ENCODE measurements at places on chromosomes 1 and 21.

- DNase-seq: no peak
These were observed 41.5 kb downstream of the CHIA start for GRCh38 chr1:111332190-111332589.

DNA sequence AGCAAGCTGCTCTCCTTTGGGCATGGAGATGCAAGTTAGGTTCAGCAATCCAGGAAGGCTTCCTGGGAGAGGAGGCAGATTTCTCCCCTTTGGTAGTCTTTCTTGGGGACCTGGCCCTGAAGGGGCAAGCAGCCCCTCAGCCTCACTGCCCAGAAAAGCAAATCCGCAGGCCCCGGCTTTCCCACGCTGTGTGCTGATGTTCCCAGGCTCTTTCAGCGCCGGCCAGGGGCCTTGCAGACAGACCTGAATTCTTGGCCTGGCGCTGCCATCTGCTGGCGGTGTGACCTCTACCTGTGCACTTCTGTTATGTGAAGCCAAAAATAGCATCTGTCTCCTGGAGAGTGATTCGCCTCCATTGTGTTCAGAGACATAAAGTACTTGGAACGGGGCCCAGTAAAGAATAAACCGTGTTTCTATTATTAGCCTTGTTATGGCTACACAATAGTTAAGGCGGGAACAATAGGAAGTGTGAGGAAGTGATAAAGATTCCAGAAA, 64.8 kb downstream of the ALPL start:
- DNase-seq: no peak

- peak; percentile 49 for DNase-seq
These were observed 28.4 kb downstream of the CD48 start for GRCh38 chr1:160682983-160683865.

DNA sequence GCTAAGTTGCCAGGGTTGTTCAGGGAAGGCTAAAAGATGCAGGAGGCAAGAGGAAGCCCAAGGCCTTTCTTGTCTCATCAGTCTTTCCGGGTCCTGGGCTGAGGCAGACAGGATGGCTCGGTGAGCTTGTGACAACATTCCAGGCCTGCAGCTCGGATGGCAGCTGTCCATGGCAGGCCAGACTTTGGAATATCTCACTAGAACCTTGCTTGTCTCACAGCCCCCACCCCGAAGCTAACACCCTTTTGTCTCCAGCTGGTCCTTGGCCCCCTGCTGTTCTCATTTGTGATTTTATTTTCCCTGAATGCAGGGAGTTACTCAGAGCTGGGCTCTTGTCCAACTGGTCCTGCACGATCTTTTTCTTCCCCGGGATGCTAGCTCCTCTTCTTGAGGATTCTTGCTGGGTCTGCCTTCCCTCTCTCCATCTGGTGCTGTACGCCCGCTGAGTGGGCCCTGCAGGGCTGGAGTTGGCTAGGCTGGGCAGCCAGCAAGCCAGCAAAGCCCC, 477.2 kb upstream of the CAMK1G start:
- DNase-seq: no peak

- DNase-seq: no peak
These were observed 25.2 kb upstream of the TAL1 start for GRCh38 chr1:47257224-47257623.

DNA sequence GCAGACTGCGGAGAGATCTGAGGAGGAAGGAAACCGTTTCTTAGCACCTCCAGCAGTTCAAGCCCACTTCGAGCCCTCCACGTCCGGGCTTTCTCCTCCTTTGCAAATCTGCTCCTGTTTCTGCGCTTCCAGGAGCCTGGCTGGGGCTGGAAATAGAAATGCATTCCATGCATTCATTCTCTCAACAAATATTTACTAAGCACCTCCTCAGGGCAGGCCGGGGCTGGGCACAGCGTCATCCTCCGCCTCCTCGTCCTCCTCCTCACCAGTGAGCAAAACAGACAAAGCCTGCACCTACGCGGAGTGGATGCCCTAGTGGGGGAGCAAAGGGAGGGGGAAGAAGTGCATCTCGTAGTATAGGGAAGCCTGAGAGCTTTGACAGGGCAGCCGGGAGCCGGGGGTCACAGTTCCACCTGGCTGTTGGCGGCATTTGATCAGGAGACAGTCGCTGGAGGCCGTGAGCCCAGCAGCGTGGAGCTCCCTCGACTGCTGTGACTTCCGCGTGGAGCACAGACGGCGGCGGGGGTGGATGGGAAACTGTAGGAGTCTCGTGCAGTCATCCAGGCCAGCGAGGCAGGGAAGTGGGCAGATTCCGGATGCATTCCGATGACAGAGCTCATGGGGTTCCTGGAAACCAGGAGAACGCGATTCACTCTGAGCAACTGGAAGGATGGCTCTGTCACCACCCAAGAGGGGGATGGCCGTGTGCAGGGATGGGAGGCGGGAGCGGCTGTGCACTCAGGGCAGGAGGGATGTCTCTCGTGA, 93.5 kb downstream of the SIK1 start:
- DNase-seq: no peak

DNA sequence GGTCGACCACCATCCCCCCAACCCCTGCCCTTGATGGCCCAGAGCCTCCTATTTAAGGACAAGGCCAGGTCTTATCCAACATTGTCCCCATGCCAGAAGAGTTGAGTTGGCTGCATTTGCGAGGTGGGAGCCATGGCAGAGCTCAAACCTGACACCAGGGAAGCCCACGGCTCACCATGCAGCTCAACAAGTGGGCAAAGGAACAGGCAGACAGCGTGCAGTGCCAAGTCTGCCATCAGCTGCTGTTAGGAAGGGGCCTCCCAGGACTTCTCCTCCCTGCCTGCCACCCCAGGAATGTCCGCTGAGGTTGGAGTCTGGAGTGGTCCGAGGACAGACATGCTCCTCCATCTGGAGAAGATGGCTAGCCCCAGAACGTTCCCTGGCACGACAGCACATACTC, 19.9 kb downstream of the SLC45A3 start:
- DNase-seq: no peak

GRCh38 chr1:246437961-246438360, 69.1 kb downstream of the SMYD3 start:
- no peak for DNase-seq

DNA sequence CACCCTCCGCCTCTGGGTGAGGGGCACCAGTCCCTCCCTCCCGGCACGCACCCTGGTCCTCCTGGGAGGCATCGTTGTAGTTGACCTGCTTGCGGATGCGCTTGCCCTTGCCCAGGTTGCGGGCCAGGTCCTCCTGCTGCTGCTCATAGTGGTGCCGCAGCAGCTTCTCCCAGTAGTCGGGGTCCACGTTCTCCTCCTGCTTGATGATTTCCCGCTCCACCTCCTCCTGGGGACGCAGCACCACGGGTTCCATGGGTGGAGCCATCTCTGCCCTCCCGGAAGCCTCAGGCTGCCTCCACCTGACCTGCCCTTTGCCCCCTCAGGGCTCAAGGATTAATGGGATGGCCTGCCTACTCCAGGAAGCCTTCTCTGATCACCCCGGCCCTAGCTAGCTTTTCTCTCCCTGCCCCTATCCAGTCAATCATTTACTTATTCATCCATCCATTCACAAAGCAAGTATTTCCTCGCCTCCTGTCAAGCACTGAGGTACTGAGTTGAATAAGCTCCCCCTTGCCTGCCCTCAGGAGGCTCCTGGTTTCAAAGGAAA, 53.5 kb downstream of the CHD5 start:
- no peak for DNase-seq

DNA sequence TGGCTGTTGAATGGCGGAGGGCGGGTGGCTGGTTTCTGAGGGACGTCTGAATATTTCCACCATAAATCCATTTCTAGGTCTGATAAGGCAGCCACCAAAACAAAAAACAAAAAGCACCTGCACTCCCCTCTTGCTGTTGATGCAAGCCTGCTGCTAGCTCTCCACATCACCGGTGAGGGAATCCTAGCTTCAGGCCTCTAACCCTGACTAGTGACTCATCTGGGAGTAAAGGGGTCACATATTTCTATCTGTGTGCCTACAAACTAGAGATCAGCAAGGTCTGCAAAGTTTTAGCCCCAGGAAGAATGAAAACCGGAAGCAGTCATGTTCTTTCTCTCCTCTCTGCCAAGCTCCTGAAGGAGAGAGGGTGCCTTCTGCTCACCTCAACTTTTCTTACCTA, 10.3 kb upstream of the ERMAP start:
- DNase-seq: no peak

DNA sequence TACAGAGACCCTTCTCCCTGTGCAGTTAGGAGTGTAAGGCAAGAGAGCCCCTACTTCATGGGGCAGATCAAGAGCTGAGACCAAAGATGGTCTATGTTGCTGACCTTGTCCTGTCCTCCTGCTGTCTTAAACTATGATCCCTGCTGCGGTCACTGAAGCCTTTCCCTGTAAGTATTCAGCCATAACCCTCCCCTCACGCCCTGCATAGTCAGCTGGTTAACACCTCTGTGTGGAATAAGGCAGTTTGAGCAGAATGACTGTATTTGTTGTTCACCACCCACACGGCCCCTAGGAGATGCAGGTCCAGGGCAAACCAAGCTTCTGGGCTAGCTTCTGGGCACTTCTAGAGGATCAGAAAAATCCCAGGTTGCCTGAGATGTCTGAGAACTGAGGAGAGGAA, 356 bp downstream of the TSPAN1 start:
- DNase-seq: no peak

DNA sequence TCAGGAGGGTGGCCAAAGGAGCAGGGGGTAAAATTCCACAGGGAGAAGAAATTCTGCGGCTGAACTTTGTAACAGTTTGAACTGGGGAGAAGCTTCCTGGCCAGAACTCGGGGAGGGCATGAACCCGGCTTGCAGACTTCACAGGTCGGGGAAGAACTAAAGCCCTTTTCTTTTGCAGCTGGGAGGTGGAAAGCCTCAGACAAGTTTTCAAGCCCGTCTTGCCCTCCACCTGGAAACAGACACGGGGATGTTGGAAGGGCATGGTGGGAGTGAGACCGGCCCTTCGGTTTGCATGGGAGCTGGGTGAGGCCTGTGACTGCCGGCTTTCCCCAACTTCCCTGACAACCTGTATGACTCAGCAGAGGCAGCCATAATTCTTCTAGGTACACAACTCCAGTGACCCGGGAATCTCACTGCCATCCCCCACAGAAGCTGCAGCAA, 11.3 kb downstream of the THEM4 start:
- no peak for DNase-seq

- no peak for DNase-seq
These were observed 98.0 kb downstream of the LAMC2 start for GRCh38 chr1:183284086-183284485.

GRCh38 chr1:119911775-119912174, 15.5 kb upstream of the ADAM30 start:
- no peak for DNase-seq

GRCh38 chr1:185886046-185886445, 151.9 kb downstream of the HMCN1 start:
- DNase-seq: no peak

DNA sequence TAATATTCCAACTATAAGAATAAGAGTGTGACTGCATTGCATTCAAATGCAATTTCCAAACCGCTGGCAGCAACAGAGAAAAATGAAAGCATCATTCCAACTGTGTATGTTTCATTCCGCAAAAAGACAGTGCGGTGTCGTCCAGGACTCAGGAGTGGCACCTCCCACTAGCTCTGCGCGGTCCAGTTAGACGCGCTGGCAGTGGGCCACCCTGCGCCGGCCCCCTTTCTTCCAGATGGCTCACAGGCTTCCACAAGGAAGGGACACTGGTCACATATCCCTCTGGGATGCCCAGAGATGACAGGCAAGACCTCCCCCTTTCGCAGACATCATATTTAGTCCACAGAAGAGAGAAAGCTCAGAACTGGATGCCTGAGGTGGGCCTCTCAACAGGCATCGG, 11.9 kb downstream of the WRAP73 start:
- DNase-seq: no peak

DNA sequence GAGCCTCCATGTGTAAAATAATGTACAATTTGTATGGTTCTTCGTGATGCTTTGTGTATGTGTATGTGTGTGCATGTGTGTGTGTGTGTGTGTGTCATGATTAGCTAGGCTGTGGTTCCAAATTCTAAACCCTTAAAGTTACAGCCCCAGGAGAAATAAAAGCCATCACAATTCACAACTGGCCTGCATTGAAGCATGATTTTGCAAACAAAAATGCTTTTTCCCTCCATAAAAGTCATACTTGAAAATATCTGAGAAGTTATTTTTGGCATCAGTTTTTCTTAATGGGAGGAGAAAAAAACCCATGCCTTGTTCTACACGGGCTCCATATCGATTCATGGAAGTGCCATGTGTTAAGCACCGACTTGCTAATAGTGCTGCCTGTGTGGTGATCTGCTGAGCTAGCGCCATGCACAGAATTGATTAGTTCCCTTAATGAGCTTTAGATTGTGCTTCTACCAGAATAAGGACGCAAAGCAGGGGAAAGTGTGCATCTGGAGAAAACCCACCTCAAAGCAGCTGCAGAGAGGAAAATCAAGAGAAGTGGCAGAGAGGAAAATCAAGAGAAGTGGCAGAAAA, 207.3 kb downstream of the DSCAM start:
- no peak for DNase-seq

- DNase-seq: no peak
These were observed 175.0 kb downstream of the KAZN start for GRCh38 chr1:14773396-14774025.

DNA sequence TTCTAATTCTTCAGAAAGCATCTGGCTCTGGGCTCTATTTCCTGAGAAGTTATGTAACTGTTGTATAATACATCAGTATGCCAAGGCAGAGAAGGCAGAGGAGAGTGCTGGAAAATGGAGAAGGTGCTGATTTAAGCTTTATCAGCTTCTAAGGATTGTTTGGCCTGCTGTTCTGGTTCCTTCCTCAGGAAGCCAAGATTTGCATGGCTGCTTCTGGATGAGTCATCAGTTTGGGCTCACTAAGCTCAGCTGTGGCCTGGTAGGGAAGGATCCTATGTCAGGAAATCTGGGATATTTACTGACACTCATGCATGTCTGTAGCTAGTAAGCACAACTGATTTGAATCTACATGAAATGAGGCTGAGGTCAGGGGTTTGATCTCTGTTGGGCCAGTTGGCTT, 73.2 kb upstream of the ADGRL4 start:
- no peak for DNase-seq

DNA sequence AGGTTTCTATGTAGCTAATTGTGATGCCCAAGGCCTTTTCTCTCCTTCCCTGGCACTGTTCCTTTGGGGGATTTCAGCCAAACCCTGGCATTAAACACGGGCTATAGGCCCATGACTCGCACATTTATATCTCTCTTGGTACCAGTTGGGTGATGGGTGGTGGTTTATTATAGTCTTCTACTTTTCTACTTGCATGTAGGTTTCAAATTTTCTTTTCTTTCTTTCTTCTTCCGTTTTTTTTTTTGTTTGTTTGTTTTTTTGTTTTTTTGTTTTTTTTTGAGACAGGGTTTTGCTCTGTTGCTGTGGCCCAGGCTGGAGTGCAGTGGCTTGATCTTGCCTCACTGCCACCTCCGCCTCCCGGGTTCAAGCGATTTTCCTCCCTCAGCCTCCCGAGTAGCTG, 1.1 kb downstream of the IL10RB start:
- no peak for DNase-seq

- DNase-seq: no peak
These were observed 38.8 kb upstream of the EPHA8 start for GRCh38 chr1:22524481-22524880.

- no peak for DNase-seq
These were observed 224.6 kb upstream of the RAB4A start for GRCh38 chr1:229046251-229046853.

Measured in CD4-positive, alpha-beta T cell treated with Interleukin-1 beta for 1 hour (primary cell).